ENCODE measurements at places on chromosomes 6 and 20.
A peak's percentile ranks its signal among the peaks of the same experiment; 100 is the strongest.

GRCh38 chr6:132937466-132937906 lies 123.1 kb downstream of the RPS12 start:
- no peak for DNase-seq

- no peak for DNase-seq
Observed at GRCh38 chr6:16778521-16778920, 17.3 kb upstream of the ATXN1 start.

DNA sequence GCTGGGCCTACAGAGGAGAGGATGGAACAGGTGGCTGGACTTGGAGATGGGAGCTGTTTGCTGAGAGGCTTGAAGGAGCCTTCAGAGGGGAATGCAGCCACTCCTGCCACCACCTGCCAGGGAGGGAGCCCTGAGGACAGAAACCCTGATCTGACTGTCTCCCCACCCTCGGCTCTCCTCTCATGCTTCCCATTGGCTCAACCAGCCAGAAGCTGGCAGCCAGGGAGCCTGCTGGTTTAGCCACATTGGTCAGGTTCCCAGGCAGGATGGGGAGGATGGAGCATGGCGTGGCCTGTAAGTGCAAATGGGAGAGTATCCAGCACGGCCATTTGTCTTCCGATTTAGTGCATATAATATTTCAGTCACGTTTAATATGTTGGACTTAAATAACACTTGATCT lies 12.8 kb downstream of the TREM1 start:
- DNase-seq, result no peak

DNA sequence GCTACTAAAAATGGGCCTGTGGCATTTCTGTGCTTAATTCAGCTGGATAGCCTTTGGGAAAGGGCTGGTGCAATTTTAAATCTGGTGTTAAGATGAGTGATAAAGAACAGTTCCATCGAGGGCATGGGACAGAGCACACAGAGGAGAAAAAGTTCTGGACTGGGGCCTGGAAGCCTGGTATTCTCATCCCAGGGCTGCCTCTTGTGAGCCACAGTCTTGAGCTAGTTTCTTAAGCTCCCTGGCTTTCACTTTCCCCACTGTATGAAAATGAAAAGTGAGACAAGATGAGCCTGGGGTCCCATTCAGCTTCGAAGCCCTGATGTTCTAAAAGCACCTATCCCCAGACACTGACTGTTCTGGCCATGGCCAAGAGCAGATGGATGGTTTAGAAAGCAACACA lies 14.3 kb upstream of the LAMA4 start:
- DNase-seq, result no peak

- no peak for DNase-seq
Observed at GRCh38 chr6:1324936-1325335, 13.0 kb downstream of the FOXQ1 start.

- DNase-seq, result no peak
Observed at GRCh38 chr20:58198384-58198783, 30.1 kb downstream of the ANKRD60 start.

DNA sequence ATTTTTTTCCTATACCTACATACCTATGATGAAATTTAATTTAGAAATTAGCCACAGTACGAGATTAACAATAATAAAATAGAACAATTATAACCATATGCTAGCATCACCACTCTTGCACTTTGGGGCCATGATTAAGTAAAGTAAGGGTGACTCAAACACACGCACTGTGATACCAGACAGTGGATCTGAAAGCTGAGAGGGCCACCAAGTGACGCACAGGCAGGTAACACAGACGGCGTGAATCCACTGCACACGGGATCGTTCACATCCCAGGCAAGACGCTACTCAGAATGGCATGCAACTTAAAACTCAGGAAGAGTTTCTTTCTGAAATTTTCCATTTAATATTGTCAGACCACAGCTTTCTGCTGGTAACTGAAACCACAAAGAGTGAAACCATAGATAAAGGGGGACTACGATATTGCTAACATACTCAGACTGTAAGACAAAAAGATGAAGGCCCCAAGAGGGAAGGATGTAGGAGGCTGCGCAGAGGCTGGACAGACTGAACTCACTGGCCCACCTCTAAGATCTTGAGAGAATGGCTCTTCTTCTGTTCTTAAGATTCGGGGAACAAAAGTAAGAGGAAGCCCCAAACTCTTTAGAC lies 17.9 kb downstream of the RRBP1 start:
- no peak for DNase-seq

GRCh38 chr6:35089935-35090505 lies 51.1 kb downstream of the TCP11 start:
- DNase-seq, result peak; percentile 27

GRCh38 chr6:117495869-117496268 lies 13.4 kb downstream of the DCBLD1 start:
- DNase-seq, result no peak

DNA sequence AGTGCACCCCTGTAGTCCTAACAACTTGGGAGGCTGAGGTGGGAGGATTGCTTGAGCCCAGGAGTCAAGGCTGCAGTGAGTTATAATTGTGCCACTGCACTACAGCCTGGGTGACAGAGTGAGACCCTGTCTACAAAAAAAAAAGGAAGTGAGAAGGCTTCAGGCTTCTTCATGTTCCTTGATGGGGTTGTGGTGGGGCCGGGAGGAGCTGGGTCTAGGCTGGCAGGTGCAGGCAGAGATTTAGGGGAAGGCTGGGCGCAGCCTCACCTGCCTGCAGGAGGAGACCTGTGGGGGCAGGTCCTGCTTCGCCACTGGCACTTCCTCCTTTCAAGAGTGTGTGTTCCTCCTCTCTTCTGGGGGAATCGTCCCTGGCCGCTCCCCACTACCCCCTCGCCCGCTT lies 63.9 kb downstream of the CHMP4B start:
- DNase-seq, result no peak

GRCh38 chr20:56842056-56842455 lies 212.9 kb downstream of the TFAP2C start:
- no peak for DNase-seq

- no peak for DNase-seq
Observed at GRCh38 chr20:41534842-41535241, 83.3 kb downstream of the CHD6 start.

DNA sequence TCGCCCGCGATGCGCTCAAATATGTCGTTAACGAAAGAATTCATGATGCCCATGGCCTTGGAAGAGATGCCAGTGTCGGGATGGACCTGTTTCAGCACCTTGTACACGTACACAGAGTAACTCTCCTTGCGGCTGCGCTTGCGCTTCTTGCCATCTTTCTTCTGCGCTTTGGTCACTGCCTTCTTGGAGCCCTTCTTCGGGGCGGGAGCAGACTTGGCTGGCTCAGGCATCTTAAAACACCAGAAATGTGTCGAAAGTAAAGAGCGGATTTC lies 36.4 kb downstream of the HFE start:
- peak; percentile 95 for DNase-seq

DNA sequence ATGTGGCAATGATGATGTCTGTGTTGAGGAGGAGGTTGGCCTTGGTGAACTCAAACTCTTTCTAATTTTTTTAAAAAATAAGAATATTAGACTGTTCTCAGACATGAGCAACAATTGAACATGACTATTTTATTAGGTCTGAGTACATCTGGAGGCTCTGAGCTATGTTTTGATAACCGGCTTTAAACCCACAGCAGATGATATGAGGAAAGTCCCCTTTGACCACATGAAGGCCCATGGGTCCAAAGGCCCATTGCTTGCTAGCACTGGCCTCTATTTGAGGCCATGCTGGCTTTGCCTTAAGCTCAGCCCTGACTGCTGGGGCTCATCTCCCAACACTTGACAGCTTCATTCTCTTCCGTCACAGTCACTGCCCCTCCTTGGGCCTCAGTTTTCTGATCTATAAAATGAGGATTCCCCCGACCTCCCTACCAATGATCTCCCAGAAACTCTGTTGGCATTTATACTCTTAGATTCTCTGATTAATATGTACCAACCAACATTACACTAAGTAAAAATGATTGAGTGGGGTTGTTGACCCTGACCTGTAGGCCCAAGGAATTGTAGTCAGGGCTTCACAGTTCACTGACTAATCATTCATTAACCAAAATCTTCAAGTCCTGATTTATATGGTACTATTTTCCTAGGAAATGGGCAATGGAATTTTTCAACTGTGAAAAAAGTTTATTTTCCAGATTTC lies 23.9 kb upstream of the TINAG start:
- DNase-seq, result peak; percentile 11

DNA sequence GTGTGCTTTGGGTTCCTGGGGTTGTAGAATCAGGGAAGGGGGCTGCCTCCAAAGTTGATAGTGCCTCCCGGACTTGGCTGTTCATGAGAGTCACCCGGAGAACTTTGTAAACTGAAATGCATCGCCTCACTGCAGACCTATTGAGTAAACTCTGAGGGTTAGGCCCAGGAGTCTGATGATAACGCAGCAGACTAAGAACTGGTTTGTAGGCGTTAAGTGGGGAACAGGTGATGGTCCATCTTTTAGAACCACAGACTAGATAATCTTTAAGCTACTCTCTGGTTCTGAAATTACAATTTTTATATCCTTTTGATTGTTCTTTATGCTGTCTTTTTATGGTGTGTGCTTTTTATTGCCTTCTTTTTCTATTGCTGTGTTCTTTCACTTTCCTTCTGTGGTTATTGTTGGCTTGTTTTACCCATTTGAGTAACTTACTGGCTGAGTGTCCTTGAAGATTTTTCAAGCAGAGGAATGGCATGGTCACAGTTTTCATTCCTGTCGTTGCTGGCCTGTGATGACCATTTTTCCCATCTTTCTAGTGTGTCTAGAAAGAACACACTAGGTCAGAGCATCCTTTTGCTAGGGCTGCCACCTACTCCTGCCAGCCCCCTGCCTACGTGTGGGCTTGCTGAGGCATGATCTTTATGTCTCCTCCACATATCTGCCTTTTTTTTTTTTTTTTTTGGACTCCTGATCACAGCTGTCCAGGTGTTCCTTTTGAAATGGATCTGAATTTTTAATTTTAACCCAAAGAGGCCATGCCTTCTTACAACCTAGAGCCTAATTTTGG lies 30.9 kb downstream of the LRRC1 start:
- no peak for DNase-seq

DNA sequence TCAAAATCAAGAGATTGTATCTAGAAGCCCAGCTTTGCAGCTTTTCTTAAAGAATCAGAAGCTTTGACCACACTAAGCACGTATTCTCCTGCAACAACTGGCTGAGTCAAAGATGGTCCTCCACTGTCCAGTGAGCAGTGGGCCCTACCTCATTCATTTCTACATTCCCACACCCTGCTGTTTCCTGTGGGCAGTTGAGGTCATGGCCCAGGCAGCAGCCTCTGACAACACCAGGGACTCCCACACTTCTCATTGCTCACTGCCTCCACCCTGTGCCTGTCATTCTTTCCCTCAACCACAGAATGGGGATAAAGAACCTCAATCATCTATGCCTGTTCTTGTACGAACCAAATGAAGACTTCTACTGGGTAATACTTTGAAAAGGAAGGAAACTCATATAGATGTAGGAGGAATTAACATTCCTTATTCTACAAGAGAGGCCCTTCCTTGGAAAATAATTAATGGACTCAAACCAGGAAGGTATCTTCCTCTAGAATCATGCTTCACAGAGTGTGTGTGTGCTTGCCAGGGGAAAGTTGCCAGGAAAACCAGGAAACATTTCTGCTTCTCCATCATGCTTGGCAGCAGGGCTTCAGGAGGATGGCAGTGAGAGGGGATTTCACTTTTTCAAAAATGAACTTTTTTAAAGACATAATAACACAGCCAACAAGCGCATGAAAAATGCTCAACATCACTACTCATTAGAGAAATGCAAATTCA lies 191.7 kb upstream of the RIN2 start:
- DNase-seq, result no peak

- no peak for DNase-seq
Observed at GRCh38 chr6:109103942-109104341, 8.6 kb downstream of the CEP57L1 start.

DNA sequence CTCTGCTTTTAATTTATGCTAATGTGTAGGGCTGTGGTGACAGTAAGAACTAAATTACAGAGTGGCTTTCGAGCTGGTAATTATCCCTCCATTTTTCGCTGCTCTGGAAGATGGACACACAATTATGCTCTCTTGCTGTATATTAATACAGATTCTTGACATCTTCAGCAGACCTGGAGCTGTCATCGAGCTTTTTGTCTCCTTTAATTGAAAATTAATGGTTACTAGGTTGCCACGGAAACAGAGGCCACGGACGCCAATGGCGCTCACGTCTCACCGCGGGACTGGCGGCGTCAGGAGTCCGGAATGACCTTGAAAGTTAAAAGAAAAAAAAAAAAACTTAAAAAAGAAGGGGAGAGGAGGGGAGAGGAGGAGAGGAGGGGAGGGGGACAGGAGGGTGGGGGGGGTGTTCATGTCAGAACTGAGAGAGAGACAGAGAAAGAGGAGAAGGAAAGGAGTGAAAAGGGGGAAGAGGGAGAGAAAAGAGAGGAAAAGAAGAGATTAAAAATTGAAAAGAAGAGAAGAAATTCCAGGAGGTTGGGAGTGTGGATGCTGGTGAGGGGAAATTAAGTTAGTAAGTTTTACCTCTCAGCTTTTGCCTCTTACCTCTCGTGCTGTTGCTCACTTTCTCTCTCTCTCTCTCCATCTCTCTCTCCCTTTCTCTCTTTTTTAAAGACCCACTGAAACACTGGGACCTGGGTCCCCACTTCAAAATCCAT lies 22.1 kb upstream of the FOXP4 start:
- no peak for DNase-seq

DNA sequence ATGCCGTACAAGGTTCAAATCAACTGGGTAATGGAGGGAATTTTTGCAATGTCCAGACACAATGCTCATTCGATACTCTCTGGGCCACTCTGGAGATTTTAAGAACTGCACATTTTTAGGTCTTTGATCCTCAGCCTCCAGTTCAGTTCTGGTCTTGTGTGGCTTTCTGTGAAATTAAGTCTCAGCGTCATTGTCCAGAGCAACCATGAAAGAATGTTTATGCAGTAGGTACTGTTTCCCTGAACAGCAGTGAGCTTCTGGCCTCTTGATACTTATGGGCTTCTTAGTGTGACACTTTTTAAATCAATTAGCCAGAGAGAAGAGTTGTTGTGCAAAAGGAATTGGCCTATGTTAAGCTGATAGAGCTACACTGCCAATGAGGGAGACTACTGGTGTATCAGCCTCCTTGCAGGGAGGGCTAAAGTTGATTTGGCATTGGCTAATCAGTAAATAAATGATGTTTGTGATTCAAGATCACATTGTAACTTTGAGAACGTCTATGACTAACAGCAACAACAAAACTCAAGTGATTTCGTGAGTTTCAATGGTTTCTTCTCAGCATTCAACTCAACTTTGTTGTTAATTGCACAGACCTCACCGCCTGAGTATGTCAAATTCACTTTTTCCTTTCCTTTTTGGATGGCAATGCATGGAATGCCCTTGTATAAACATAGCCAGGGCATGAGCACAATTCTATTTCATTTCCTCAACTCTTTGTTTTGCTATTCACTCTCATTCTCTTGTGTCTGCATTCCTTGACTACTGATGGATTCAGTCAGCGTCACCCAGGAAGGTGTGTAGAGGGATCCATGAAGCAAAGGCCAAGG lies 85.1 kb downstream of the GJA1 start:
- no peak for DNase-seq

- no peak for DNase-seq
Observed at GRCh38 chr6:128713461-128713860, 169.5 kb upstream of the LAMA2 start.

DNA sequence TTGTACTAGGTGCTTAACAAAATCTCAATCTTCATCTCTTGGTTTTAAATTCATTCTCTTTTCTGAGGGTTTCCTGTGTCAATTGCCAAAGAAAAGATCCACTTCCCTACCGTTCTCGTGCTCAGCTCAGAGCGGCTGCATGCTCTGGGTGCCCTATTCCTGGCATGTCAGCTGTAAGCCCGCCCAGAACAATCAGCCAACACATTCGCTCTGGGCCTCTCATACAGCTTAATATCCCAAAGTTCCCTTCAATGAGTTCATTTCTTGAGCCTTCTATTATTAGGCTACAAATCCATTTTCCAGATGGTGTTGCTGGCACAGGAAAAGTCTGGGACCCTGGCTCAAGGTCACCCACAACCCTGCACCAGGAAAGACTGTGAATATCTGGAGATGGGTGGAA lies 24.3 kb upstream of the LRFN2 start:
- no peak for DNase-seq

Data from brain pericyte (primary cell).